MCF 10A (cell line): ENCODE measurements at places on chromosomes 12 and 14. TPM values are rescaled to one million over a fixed set of nuclear protein-coding genes. Genes with fewer than 3 reads are reported as not detected.
A peak's percentile ranks its signal among the peaks of the same experiment; 100 is the strongest.

The SERPINA9 gene
- total RNA-seq, result not detected in 2 replicates

The LRRC10 gene
- not detected in 2 replicates for total RNA-seq

The ERP27 gene
- not detected in 2 replicates for total RNA-seq

The PRR4 gene
- total RNA-seq, result 4.6 and 7.7 TPM in 2 replicates

The MAP3K9 gene
- total RNA-seq, result 17.2 and 18.6 TPM in 2 replicates

The MRPL52 gene
- total RNA-seq, result 172 and 186 TPM in 2 replicates

The FAM222A gene
- 0.19 and 0.29 TPM in 2 replicates for total RNA-seq

The CCER1 gene
- not detected in 2 replicates for total RNA-seq

The BMP4 gene
- total RNA-seq, result 0.28 and 0.54 TPM in 2 replicates

The CNPY2 gene
- 169 and 210 TPM in 2 replicates for total RNA-seq

- no peak for DNase-seq
Measured at GRCh38 chr12:7209958-7210357, 20.5 kb downstream of the PEX5 start.

DNA sequence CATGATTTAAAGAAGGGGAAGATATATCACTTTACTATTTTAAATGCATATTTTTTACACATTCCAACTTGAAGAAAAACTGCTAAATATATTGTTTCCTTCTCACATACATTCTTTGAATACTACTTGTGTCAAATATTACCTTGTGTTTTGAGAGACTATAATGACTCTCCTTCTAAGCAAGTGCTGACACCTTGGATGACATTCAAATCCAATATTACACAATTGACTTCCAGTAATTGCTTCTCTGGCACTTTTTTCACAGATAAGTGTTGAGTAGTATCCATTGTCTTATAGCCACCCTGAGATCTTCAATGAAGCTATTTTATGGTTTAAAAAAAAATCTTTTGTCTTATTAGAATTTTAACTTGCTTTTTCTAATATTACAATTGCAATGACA, 61.2 kb upstream of the ST8SIA1 start:
- peak; percentile 13 for DNase-seq

GRCh38 chr14:74427651-74428050, 1.6 kb upstream of the SYNDIG1L start:
- no peak for DNase-seq

DNA sequence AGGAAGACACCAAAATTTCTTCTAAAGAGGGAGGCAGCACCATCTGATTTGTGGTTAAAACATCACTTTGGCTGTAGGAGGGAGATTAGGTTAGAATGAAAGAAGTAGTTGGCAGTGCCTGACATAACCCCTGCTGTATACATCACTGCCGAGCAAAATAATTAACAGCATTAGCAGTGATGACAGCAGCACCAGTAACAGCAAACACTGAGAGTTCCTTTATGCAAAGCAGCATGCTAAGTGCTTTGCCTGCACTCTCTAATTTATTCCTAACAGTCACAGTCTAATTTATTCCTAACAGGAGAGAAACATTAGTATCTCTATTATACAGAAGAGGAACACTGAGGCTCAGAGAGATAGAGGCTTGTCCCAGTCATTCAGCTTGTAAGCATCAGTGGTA, 1469.7 kb downstream of the AACS start:
- no peak for DNase-seq
